ENCODE measurements at places on chromosomes 4 and X.

DNA sequence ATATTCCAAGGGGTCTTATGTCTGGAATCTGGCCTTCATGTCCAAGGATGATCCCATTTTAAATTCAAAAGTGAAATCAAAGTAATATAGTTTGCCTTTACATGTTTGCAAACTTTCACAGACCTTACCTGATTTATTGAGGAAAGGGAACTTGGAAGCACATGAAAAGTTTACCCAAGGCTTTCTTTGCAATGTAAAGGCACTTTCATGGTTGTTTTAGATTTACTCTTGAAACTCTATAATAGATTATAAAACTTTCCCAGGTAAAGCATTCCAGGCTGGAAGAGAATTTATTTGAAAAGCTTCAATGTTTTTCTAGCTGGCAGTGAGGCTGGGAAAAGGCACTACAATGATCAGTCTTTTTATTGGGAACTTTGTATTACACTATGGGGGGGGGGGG is 842.8 kb upstream of the DIAPH2 start:
- DNase-seq, result no peak

DNA sequence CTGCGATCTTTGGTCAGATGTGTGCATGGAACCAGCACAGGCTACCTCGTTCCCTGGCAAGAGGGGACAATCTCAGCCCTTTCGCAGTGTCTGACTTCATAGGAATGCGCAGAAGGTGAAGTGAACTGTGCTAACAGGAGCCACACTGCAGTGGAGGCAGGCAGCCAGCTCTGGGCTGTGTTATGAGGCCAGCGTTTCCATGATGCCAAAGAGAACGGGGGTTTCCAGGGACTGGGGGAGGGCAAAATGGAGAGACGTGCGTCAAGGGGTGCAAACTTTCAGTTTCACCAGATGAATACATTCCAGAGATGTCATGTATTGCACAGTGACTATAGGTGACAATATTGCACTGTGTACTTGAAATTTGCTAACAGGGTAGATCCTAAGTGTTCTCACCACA is 30.4 kb downstream of the CLDN34 start:
- DNase-seq, result no peak

GRCh38 chrX:102860235-102860634 is 76.8 kb upstream of the RAB40AL start:
- DNase-seq, result no peak

DNA sequence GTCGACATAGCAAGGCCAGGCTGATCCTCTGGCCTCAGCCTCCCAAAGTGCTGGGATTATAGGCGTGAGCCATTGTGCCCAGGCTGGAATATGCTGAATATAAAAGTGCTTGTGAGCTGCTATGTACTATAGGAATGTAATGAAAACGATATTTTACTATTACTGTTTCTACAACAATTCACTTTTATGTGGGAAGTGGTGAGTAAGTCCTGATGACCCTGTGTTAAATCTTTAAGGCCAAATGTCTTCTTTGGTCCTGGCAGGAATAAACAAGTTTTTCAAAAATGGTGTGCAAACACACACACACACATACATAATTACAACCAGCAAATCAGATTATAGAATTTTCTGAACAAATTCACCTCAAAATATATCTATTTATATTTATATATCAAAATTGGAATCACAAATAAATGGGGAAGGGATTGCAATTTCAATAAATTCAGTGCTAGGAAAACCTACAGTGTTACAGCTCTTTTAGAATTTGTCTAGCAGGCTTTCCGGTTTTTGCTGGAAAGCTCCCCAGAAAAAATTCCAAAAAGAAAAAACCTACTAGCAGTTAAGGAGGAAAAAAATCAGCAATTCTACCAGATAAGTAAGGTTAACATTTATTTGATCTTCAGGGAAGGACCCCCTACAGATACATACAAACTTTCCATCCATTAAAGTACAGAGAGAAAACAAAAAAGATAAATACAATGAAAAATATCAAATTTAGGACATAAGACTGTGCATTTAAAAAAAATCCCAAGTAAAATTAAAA is 17.9 kb downstream of the SMIM14 start:
- no peak for DNase-seq

DNA sequence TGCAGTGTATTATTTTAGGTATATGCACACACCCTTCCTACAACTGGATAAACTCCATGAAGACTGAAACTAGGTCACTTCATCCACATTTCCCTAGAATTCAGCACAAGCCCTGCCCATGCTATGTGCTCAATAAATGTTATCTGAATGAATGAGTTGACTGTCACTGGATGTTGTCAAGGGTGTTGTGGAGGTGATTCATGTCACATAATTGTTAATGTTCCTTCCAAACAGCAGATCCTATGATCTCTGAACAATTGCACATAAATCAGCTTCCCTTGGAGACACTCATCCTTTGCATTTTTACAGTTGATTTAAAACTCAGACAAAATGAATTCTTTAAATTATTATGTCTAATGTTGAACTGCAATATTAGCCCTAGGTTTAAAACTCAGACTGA is 154.7 kb downstream of the TSPAN5 start:
- no peak for DNase-seq

DNA sequence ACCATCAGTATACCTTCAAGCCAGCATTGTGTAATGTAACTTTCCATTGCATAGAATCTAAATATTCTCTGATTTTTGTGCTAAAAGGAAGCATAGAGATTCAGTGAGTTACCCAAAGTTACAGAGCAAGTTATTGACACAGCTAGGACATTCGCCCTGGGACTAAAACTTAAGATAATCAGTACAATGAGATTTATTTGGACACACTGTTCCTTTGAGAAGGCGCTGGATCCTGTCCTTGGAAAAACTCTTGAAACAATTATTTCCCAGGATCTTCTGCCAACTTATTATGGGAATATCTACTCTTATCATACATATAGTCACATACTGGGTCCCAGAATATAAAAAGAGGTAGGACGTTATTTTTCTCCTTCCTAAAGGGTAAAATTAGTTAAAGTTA is 392.0 kb downstream of the UBE2NL start:
- no peak for DNase-seq

- no peak for DNase-seq
Observed at GRCh38 chr4:21992330-21992729, 43.8 kb upstream of the KCNIP4 start.

GRCh38 chr4:66589183-66589582 is 918.9 kb upstream of the EPHA5 start:
- DNase-seq, result no peak

DNA sequence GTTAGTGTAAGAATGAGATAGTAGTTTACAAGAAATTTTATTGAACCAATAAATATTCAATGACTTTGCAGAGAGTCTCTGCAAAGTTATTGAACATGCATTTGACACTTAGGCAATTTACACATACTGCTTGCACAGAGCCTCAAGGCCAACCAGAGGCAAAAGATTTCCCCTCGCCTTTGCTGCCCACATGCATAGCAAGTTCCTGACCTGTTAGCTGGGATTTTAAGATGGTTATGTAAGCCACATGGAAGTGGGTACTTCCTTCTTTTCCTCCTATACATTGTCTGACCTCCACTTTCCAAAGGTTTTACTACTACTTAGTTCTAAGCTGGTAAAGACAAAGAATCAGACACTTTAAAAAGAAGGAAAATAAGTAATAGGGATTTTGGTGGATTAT is 430.1 kb upstream of the FRG1 start:
- no peak for DNase-seq

- no peak for DNase-seq
Observed at GRCh38 chr4:630656-631055, 5.3 kb downstream of the PDE6B start.

- no peak for DNase-seq
Observed at GRCh38 chr4:6178757-6179156, 21.6 kb downstream of the JAKMIP1 start.

DNA sequence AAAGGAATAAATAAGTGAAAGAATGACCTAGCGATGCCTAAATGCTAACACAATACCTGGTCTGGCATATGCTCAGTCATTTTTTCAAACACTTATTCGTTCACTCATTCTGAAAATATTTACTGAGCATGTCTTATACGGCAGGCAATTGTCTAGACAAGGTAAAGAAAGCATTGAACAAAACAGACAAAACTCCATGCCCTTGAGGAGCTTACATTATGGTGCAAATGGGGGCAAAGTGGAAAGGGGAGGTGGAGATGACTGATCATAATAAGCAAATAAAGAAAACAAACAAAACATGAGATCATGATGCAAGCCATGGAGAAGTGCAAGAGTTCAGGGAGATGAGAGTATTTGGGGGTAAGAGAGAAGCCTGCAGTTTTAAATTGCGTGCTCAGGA is 334.6 kb upstream of the PPARGC1A start:
- no peak for DNase-seq

GRCh38 chr4:5816101-5816500 is 76.8 kb downstream of the CRMP1 start:
- DNase-seq, result no peak

DNA sequence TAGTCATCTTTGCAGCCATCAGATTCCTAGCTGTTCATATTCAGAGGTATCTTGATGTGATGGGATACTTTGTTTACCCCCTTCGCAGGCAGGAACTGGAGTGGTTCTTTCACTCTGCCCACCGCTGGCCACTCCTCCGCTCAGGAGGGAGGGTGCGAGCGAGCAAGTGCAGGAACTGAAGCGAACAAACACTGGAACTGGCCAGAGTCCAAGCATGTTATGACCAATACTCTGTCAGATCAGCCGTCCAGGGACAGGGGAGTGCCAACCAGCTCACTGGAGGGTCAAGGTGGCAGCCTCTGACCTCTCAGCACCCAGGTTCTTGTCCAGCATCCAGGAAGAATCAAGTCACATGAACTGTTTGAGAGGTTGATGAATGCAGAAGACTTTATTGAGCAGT is 18.0 kb upstream of the MANBA start:
- DNase-seq, result no peak

- no peak for DNase-seq
Observed at GRCh38 chrX:150902434-150903109, 4.1 kb upstream of the CD99L2 start.

DNA sequence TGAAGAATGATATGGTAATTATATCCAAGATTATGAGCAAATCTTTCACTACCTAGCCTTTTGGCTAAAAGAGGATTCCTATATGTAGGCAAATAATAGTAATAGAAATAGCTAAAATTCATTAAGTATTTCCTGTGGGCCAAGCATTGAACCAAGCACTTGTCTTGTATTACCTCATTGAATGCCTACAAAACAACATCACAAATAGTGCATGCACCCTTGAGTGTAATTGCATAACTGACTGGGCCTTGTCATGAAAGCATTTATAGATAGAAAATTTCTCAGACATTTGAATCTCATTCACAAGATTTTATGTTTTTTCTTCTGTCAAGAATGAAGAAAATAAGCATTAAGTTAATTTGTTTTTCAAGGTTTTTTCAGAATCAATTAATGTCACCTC is 3.9 kb upstream of the HPGDS start:
- DNase-seq, result no peak

GRCh38 chrX:29662759-29663503 is 552.4 kb upstream of the MAGEB2 start:
- DNase-seq, result no peak

GRCh38 chr4:7134737-7135388 is 57.5 kb upstream of the SORCS2 start:
- peak; percentile 43 for DNase-seq

GRCh38 chr4:103075435-103075893 is 1.1 kb downstream of the SLC9B2 start:
- no peak for DNase-seq

DNA sequence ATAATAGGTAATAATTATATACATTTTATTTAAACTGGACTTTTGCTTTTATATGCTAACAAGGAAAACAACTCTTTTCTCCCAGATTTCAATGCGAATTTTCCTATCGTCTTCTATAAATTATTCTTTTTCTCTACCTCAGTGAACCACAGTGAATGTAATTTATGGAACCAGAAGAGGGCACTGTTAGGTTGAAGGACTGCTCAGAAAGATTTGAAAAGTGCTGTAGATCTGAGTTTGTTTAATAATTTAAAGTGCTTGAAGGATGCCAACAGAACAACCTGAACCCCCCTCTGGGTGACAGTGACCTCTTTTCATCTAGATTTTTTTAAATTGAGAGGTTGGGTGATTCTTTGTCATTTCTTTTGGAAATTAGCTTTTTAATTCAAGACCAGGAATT is 54.9 kb downstream of the PHOX2B start:
- DNase-seq, result no peak

DNA sequence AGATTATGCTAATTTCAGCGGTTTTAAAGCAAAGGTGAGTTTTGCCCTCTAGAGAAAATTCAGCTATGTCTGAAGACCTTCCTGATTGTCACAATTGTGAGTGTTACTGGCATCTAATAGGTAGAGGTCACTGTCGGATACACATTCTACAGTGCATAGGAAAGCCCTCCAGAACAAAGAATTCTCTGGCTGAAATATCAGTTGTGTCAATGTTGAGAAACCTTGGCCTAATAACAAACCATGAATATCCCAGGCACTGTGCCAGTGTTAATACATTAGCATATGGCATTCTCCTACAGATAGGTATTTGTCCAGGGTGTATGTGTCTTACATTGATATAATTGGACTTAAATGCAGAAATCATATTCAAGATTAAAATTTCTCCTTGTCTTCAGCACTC is 294.3 kb downstream of the FSTL5 start:
- no peak for DNase-seq

GRCh38 chr4:148453833-148454232 is 11.6 kb upstream of the NR3C2 start:
- DNase-seq, result no peak

- DNase-seq, result no peak
Observed at GRCh38 chr4:185721190-185722028, 90.6 kb downstream of the SORBS2 start.

GRCh38 chrX:68146054-68146453 is 287.2 kb downstream of the OPHN1 start:
- peak; percentile 33 for DNase-seq

DNA sequence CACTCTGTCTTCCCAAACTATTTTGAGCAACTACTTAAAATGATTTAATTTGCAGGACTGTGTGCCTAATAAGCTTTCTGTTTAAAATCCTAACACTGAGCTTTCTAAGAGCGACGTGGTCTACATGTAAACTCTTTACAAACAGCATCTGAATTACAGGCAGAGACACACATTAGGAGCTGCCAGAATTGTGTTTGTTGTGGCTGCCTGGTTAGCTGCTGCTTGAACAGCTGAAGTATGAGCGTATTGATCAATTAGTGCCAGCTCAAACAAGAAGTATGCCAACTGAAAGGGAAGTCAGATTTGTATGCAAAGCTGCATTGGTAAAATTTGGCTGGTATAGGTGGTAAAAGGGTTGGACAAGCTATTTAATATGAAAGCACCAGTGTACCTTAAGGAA is 384.4 kb downstream of the PCDH7 start:
- no peak for DNase-seq

DNA sequence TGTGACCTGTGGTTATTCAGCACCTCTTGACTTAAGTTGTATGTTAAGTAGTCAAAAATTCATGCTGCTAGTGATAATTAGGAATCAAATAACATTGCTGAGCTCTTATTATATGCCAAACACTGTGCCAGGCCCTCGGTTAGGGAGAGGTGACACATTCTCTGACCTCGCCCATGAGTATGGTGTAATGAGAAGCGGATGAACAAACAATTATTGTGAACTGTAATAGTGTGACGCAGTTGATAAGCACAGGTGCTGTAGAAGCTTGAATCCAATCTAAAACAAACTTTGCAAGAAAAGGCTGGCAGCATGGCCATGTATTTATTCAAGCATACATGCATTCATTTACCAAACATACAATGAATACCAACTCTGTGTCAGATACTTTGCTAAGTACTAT is 303.5 kb upstream of the HS3ST1 start:
- no peak for DNase-seq

GRCh38 chr4:23455456-23456158 is 434.2 kb downstream of the PPARGC1A start:
- no peak for DNase-seq

All from head of caudate nucleus (tissue), 42 donors.